ENCODE measurements at places on chromosomes 12 and 14. TPM values are rescaled to one million over a fixed set of nuclear protein-coding genes. Genes with fewer than 3 reads are reported as not detected.

KRT81 gene
- not detected for polyA plus RNA-seq

CBLN3 gene
- polyA plus RNA-seq: 2.9 TPM

BTBD6 gene
- polyA plus RNA-seq: 4.8 TPM

IFNG-AS1 gene
- polyA plus RNA-seq: not detected

KRT72 gene
- polyA plus RNA-seq: 2.1 TPM

DEPDC4 gene
- polyA plus RNA-seq: 11.4 TPM

PTPRO gene
- polyA plus RNA-seq: 6.8 TPM

AQP2 gene
- not detected for polyA plus RNA-seq

ANAPC5 gene
- polyA plus RNA-seq: 102 TPM

OR2AP1 gene
- not detected for polyA plus RNA-seq

KCNA5 gene
- 1.7 TPM for polyA plus RNA-seq

GLT8D2 gene
- 0.60 TPM for polyA plus RNA-seq

SEC23A gene
- polyA plus RNA-seq: 65.2 TPM

RD3L gene
- polyA plus RNA-seq: 3.6 TPM

KLRG1 gene
- polyA plus RNA-seq: 2.8 TPM

CHGA gene
- polyA plus RNA-seq: not detected

LRRK2 gene
- polyA plus RNA-seq: 12.6 TPM

OR4Q2 gene
- not detected for polyA plus RNA-seq

BHLHE41 gene
- polyA plus RNA-seq: 23.3 TPM
